HCT116 (cell line): ENCODE measurements at places on chromosomes 6 and 20. TPM values are rescaled to one million over a fixed set of nuclear protein-coding genes. Genes with fewer than 3 reads are reported as not detected.

GRCh38 chr6:27617700-27618689 is 145.1 kb upstream of the ZNF184 start:
- DNase-seq, result peak; percentile 62

GRM4 gene
- 2.6 TPM for total RNA-seq

GTSF1L gene
- not detected for total RNA-seq

DNA sequence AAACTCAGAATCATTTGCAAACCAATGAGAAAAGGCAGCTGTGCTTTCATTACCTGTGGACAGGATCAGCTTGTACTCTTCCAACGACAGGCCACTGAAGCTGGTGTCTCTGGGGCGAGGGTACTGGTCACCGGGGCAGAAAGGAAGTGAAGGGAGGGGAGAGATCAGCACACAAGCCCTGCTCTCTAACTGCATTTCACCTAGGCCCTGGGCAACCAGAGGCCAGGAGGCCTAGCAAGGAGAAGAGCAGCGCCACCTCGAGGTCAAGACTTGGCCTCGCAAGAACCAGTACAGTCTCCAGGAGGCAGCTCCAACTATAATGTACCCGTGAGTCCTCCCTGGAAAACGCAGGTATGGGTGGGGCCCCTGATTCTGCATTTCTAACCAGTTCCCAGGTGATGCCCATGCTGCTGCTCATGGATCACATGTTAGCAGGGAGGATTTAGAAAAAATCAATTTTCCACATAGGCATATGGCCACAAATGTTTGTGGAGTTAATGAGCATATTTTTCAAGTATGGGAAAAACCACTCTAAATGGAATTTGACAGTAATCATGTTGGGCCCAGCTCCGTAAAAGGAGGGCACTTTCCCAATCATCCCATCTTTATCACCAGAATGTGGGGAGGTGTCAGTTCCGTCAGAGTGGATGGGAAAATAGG is 11.0 kb downstream of the UQCC2 start:
- DNase-seq, result peak; percentile 65
